Heart left ventricle (tissue), 16 donors: ENCODE measurements at places on chromosomes 13 and 19. TPM values are rescaled to one million over a fixed set of nuclear protein-coding genes. Genes with fewer than 3 reads are reported as not detected.

GRCh38 chr19:926589-927350 lies 935 bp downstream of the ARID3A start:
- DNase-seq, result peak; percentile 68

DNA sequence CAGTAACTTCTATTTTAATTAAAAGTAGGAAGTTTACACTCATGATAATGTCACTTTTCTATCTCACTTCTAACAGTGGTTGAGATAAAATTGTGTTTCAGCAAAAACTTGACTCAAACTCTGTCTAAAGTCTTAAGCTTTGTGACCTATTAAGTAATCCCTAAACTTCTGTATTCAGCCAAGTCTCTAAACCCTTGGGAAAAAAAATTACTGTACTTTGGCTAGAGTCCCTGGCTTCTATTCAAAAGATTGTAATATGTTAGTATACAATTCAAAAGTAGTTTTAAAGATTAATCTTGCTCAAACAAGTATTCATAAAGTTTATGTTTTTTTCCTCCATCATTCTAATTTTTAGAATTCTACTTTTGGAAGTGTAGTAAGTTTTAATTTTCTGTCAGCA lies 1248.8 kb downstream of the UQCRFS1 start:
- DNase-seq, result no peak

- peak; percentile 67 for DNase-seq
Measured at GRCh38 chr19:17488593-17489391, 18.5 kb downstream of the SLC27A1 start.

- DNase-seq, result no peak
Measured at GRCh38 chr19:54436031-54436523, 12.9 kb upstream of the LENG8 start.

GRCh38 chr13:114143806-114144605 lies 11.6 kb upstream of the RASA3 start:
- no peak for DNase-seq

DNA sequence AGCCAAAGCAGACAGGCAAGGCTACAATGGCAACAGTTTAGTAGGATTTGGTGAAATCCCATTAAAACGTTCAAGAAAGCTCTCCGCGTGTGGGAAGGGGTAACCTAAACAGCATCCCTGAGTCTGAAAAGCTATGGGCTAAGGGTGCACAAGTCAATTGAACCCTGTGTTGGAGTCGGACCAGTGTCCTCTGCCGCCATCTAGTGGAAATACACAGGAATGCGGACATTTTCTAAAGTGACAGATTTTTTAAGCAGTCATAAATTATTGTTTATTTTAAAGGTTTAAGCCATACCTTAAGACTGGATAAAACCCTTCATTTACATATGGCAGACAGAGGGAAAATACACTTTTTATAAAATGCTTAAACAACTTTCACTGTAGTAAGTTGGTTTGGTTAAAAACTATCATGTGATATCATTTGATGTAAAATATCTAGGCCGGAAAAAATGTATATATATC lies 26.5 kb upstream of the LSM14A start:
- DNase-seq, result peak; percentile 13

GRCh38 chr19:7565332-7565731 lies 29.8 kb downstream of the PNPLA6 start:
- no peak for DNase-seq

GRCh38 chr19:4638317-4638716 lies 999 bp upstream of the TNFAIP8L1 start:
- DNase-seq, result peak; percentile 81

DNA sequence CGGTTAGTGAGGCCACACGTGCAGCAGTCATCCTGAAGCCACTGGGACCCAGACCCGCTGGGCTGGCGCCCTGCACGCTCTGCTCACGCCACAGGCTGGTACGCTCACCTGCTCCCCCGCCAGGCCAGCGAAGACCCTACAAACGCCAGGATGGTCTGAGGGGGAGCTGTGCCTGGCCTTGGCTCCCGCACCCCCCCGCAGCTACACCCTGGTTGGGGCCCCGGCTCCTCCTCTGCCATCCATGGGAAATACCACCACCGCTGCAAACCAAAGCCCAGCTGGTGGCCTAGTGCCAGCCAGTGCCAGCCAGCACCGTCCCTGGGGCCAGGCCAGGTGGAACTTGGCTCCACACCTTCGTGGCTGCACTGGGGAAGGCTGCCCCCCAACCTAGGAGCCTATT lies 23.3 kb upstream of the CACTIN start:
- no peak for DNase-seq

GRCh38 chr19:19381007-19381926 lies 24.2 kb upstream of the GATAD2A start:
- DNase-seq, result no peak

DNA sequence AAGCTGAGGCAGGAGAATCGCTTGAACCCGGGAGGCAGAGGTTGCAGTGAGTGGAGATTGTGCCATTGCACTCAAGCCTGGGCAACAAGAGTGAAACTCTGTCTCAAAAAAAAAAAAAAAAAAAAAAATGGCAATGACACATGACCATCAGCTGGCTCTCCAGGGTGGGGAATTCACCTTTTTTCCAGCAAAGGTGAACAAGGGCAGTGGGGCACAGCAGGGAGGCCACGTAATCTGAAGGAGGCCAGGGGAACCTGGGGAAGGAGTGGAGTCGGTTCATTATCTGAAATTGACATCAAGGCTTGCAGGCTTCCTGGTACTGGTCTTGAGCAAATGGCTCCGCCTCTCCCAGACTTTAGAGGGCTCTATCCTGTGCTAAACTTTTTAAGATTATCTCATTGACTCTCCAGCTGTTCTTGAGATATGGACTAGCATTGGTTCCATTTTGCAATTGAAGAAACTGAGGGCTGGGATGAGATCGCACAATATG lies 28.1 kb downstream of the KEAP1 start:
- DNase-seq, result no peak

SOX1 gene
- not detected for polyA plus RNA-seq

ZNF723 gene
- polyA plus RNA-seq, result not detected
